ENCODE measurements at places on chromosomes 3 and 15.

DNA sequence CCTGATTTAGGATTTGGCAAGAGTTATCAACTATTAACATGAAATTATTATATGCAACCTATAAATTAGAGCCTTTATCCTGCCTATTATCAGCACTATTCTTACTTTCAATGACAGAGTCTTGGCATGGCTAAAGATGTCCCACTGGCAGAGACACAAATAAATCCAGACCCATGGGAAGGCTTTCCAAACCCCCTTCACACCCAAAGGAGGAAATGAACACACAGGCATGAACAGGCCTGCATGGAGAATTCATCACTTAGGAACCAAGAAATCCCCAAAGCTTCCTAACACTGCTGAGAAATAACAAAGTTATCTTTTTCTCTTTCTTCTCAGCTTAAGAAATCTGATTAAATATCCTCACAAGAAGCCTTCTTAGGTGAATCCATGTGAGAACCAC, 213.9 kb downstream of the OCA2 start:
- DNase-seq = no peak

GRCh38 chr3:154542837-154543236, 112.8 kb upstream of the GPR149 start:
- no peak for DNase-seq

DNA sequence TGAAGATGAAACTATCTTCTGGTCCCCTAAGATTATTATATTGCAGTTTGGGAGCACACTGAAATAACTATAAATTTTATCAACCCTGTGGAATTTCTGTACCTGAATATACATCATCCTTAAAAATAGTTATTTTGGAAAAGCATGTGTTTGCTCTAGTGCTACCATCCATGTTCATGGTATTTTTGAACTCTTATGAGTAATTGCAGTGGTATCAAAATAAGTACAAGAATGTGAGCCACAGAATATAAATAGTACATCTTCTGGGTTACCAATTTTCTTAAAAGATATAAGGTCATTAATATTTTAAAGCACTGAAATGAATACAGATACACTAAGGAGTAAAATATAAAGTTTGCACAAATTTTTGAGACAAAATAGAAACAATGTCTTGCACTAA, 206.5 kb downstream of the CBLB start:
- DNase-seq = no peak

GRCh38 chr3:57999417-58000115, 8.7 kb upstream of the FLNB start:
- no peak for DNase-seq

- peak; percentile 47 for DNase-seq
Observed at GRCh38 chr3:36991923-36992805, 767 bp downstream of the EPM2AIP1 start.

GRCh38 chr3:94256888-94257813, 194.3 kb downstream of the NSUN3 start:
- DNase-seq = no peak

GRCh38 chr3:139578783-139579182, 39.2 kb upstream of the RBP1 start:
- DNase-seq = no peak

DNA sequence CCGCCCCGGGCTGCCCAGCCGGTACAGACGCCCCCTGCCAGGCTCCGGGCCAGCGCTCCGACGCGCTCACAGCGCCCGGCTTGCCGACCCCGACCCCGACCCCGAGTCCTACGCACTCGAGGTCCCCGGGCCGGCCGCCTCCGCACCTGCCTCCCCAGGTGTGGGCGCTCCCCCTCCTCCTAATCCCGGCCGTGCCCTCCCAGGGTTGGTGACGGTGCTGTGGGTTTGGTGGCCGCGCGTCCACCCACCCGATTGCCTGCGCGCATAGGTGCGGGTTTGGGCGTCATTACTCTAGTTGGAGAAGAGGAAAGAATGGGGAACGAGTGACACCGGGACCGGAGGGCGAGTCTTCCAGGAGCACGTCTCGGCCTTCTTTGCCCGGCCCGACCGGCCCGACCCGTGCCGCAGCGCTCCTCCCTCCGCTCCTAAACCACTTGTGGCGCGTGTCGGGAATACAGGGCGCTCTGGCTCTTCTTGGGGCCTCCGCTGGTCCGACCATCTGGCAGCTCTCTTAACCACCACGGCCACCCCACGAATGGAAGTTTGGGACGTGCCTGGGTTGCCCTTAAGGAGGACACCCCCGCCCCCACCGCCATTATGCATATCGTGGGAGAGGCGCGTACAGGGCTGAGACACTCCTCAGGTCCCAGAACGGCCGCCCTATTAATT, 810 bp upstream of the THRB start:
- no peak for DNase-seq

DNA sequence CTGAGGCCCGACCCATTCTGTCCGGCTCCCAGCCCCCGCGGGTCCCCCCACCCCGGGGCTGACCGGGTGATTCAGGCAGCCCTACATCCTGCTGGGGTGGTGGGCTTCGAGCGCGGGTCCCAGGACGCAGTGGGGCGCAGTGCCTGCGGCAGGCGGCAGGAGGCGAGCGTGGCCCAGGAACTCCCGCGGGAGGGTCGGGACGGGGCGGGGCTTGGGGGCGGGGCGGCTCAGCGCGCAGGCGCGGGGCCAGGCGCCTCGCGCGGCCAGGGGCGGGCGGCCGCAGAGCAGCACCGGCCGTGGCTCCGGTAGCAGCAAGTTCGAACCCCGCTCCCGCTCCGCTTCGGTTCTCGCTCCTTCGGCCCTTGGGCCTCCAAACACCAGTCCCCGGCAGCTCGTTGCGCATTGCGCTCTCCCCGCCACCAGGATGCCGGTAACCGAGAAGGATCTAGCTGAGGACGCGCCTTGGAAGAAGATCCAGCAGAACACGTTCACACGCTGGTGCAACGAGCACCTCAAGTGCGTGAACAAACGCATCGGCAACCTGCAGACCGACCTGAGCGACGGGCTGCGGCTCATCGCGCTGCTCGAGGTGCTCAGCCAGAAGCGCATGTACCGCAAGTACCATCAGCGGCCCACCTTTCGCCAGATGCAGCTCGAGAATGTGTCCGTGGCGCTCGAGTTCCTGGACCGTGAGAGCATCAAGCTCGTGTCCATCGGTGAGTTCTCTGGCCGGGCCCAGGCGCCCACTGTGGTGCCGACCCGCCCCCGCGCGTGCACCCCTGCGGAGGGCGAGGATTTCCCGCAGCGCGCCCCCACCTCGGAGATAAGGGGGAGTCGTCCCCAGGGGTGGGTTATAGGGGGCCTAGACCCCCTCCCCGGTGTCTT, at the start of gene FLNB:
Gene FLNB (plus strand): TSS at position 282 of the 885 bp plus-strand sequence. CDS start 143 bp downstream, at position 425.
- peak; percentile 33 for DNase-seq

GRCh38 chr3:17055374-17056276, 170.9 kb downstream of the PLCL2 start:
- peak; percentile 14 for DNase-seq

DNA sequence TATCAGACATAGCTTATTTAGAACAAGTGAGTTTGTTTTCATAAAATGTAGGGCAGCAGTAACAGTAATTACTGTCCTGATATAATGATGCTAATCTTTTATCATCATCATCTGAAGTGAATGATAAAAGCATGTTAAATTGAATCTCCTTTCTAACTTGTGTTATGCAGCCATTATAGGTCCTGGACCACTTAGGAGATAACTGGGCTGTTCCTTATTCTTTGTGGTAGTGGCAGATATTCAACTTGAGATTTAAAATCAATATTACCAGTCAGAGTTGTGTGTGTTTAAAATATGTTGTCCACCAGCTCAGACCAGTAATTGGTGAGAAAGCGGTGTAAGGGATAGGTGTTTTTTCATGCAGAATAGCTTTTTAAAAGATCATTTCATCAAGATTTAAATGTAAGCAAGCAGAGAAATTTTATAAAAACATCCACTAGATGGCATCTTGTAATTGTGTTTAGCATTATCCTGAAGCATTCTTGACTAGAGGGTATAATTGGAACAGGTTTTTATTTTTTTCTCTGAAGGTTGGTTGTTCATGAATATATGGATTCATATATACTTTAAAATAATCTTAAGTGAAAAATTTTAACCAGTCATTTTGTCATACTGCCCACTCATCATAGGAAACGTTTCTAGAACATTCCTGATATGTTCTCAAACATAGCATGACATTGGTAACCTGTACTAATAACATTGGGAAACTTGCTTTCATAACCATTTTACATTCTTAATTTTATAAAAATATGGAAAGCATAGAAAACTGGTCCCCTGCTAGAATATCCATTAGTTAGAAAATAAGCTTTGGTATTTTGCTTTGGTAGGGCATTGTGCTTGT, 153.9 kb downstream of the BBX start:
- DNase-seq = no peak

DNA sequence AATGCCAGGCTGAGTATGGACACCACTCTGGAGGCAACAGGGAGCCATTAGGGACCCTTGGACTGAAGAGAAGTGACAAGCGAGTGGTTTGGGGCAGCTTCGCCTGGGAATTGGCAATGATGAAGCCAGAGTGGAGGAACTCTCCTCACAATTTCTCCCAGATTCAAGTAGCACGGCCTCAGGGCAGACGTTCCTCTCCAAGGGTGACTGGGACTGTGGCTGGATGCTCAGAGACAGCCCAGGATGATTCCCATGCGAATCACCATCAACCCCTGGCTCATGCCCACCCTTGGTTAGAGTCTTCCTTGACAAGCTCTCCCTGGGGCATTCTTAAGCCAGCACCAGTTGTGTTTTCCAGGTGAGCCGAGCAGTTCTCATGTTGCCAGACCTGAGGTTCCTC, 16.3 kb upstream of the DOCK3 start:
- DNase-seq = no peak

DNA sequence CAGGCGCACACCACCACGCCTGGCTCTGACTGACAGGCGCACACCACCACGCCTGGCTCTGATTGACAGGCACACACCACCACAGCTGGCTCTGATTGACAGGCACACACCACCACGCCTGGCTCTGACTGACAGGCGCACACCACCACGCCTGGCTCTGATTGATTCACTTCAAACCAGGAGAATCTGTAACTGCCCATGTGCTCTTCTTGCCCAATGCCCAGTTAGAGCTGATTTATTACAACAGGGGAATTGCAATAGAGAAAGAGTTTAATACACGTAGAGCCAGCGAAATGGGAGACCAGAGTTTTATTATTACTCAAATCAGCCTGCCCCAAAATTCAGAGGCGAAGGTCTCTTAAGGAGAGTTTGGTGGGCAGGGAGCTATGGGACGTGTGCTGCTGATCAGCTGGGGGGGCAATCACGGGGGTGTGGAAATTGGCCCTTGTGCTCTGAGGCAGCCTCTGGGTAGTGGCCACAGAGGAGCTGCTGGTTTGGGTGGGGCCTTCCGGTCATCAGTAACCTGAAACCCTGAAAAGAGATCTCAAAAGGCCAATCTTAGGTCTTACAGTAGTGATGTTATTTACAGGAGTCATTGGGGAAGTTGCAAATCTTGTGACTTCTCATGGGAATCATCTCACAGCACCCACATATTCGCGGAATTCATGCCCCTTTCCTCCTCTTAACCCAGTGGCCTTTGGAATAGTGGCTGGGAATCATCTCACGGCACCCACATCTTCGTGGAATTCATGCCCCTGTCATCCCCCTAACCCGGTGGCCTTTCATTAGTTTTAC, 63.8 kb upstream of the TFRC start:
- no peak for DNase-seq

DNA sequence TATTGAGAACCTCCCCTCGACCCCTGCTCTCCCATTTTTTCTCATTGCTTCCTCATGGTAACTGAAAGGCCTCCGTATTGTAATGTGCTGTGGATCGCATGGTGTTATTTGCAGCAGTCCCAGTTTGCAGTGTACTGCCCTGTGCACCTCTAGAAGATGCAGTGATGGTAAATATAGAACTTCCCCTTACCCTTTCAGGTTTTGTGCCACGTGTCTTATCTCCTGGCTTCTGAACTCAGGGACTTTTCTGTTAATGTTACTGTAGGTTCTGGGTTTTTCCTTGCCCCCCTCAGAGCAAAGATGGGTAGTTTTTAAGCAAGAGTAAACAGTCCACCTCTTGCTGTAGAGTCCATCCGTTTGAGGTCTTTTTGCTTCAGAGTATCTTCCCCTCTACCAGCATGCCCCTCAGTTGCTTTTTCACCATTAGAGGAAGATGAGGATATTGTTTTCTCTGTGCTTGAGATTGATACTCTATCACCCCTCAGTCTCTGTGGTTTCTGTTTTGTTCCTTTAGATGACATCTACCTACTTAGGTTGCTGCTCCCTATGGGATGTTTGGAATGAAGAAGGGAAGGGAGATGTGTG, 22.4 kb downstream of the CHD2 start:
- no peak for DNase-seq

DNA sequence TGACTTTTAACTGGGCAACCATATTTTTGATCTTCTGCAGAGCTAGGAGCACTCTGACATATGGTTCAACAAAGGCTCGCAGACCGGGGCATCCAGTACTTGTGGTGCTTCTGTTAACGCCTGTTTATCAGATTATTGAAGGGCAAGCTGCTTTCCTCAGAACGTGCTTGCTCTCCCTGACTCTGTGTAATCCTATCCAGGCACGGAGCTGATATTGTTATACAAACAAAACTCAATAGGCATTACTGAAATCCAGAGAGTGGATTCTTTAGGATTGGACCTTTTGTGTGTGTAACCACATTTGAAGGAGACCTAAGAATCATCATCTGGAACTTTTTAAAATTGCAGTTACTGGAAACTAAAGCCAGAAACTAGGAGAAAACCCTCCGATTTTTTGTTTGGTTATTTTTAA, 246.5 kb downstream of the PTPRG start:
- no peak for DNase-seq

DNA sequence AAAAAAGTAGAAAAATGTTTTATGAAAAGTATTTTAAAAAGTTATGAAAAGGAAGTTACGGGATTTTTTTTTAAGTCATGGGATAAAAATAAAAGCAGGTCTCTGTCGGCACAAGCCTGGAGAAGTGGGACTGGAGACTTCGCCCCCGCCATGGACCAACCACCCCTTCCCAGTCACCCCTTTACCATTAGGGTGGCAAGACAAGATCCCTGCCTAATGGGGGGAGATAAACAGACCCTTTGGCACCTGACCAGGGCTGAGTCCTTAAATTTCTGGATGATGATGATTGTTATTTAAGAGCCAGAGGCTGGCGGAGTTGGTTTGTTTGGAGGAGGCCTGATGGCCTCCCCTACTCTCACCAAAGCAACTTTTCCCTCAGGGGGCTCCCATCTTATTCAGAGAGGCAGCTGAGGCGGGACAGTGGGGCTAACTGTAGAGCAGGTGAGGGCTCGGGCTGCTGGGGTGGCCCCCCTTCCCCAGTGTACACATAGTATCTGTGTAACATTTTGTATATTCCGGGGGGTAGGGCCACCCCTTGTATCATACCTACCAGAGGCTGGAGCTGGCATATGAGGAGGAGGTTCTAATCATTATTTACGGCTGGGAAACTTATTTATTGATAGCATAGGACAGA, 74.0 kb downstream of the ADAMTS7 start:
- no peak for DNase-seq

- DNase-seq = no peak
Observed at GRCh38 chr3:184567946-184568559, 6.5 kb downstream of the EPHB3 start.

DNA sequence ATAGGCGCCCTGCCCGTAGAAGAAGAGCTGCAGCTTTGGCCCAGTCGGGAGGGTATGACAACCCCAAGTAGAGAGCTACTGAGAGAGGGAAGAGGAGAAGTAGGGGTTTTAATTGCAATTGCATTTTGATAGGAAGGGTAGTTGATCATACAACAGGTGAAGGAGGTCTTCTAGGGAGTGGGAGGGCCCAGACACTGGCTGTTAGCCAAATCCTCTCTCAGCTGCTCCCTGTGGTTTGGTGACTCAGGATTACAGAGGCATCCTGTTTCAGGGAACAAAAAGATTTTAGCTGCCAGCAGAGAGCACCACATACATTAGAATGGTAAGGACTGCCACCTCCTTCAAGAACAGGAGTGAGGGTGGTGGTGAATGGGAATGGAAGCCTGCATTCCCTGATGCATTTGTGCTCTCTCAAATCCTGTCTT, 408.9 kb upstream of the THBS1 start:
- peak; percentile 95 for DNase-seq

GRCh38 chr3:133136114-133137041, 98.2 kb downstream of the TMEM108 start:
- no peak for DNase-seq

Data from stromal cell of bone marrow (primary cell).